ENCODE measurements at places on chromosomes 2 and 18.

- DNase-seq: no peak
Observed at GRCh38 chr2:82893190-82893589, 1565.9 kb downstream of the SUCLG1 start.

DNA sequence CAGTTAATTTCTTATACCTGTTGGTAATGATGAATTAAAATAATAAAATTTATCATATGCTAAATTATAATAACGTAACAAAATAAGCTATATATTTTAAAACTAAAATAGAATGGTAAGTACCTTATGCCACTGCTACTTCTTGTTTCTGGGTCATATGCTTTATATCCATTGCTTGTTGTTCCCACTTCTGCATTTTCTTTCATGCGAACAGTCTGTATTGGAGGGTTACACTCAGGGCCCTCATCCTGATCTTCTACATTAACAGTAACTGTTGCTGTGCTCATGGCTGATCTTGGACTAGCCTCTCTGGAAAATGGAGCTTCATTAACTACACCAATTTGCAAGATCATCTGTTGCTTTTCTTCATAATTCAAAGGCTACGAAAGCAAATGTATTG is 22.2 kb downstream of the DSC2 start:
- DNase-seq: no peak

DNA sequence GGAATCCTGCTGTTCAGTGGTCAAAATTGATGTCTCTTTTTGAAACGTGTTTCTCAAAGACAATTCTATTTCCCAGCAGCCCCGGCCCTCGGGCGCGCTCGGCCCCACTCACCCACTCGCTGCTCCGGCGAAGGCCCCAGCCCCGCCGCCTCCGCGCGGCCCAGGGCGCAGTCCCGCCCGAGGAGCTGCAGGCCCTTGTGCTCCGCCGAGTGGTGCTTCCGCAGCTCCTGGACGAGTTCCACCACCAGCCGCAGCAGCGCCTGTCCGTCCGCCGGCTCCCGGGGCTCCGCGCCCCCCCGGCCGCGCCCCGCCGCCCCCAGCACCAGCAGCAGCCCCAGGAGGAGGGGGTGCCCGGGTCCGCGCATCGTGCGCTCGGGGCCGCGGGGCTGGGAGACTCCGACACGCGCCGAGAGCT is 413 bp downstream of the ALKAL2 start:
- DNase-seq: no peak

DNA sequence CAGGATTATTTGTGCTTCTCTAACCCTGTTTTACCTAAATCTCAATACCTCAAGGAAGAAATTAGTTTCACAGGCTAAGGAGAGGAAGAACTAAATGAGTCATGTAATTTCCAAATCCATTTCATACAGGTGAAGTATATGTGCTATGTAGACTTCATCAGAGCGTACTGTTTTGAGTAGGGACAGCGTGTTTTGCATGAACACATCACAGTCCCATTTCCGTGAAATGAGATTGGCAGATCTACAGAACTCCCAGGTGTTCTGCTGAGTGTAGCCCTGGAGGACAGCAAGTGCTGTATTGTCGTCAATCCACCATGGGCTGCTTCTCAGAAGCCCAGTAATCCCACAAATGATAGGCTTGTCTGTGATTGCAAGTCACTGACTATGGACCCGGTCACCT is 97.7 kb downstream of the XRCC5 start:
- no peak for DNase-seq

Measured in CD4-positive, alpha-beta T cell treated with Interleukin-17A for 4 hours (primary cell).